Stomach (tissue), 19 donors: ENCODE measurements at places on chromosomes 12 and 14. TPM values are rescaled to one million over a fixed set of nuclear protein-coding genes. Genes with fewer than 3 reads are reported as not detected.

DNA sequence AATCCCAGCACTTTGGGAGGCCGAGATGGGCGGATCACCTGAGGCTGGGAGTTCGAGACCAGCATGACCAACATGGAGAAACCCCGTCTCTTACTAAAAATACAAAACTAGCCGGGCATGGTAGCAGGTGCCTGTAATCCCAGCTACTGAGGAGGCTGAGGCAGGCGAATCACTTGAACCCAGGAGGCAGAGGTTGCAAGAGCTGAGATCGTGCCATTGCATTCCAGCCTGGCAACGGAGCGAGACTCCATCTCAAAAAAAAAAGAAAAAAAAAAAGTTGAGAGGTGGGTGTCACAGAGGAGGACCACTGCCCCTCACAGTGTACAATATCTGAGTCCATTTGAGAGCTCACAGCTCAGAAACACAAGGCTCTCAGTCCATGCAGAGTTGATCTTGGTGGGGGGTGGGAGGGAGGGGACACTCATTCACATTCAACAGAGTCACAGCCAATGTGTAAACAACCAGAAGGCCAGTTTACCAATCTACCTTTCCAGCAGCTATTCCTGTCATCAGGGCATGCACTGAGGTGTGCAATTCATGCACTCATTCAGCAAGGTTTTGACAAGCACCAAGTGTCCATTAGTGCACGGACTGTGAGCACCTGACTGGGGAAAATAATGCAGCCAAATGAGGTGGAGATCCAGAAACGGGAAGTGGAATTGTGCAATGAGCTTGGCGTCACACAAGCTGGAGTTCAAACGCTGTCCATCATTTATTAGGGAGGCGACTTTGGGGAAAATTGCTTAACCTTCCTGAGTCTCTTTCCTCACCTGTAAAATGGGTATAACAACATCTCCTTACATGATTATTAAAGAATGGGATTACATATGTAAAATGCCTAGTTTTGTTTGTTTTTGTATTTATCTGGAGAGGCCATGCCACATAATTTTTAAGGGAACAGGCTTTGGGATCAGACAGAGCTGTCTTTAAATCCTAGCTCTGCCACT lies 4.4 kb upstream of the EIF5 start:
- H3K27me3 ChIP-seq = no peaks in the 10 kb centered on the region
- H3K36me3 ChIP-seq = no peaks in the 10 kb centered on the region
- DNase-seq = peak; percentile 55
- no peak overlapping the region for H3K27ac ChIP-seq
- H3K4me1 ChIP-seq = peaks cover 26% of the 10 kb centered on the region

DNA sequence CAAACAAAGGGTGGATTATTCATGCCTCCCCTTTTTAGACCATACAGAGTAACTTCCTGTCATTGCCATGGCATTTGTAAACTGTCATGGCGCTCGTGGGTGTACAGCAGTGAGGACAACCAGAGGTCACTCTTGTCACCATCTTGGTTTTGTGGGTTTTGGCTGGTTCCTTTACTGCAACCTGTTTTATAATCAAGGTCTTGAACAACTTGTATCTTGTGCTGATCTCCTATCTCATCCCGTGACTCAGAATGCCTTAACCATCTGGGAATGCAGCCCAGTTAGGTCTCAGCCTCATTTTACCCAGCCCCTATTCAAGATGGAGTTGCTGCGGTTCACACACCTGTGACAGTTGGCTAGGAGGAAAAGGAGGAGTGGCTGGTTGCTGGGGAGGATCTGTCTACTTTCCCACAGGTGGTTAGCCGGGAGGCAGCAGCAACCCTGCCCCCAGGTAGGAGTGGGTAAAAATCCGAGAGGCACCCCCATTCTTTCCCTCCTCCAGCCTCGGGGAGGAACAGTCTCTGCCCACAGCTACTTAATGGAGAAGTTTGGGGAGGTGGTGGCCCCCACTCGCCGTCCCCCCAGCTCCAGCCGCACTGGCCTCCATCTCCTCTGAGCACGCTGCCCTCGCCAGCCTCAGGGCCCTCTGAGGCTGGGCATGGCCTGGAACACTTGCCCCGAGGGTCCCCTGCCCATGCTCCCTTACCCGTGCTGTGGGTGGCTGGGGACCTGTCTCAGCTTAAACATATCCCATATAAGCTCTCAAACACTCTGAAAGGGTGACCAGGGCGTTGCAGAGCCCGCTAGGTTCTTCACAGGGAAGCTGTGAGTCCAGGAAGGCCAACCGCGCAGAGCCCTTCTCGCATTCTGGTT lies 41.7 kb downstream of the SMIM41 start:
- peaks cover 20% of the 10 kb centered on the region for H3K4me1 ChIP-seq
- H3K27ac ChIP-seq = no peak overlapping the region

- H3K36me3 ChIP-seq = peaks cover 36% of the 10 kb centered on the region
- no peak for DNase-seq
- H3K4me1 ChIP-seq = no peaks in the 10 kb centered on the region
- H3K27me3 ChIP-seq = no peaks in the 10 kb centered on the region
- no peak overlapping the region for H3K27ac ChIP-seq
Measured at GRCh38 chr14:51950007-51950406, 39.3 kb upstream of the RTRAF start.

GRCh38 chr12:2057041-2057794 lies 4.4 kb downstream of the CACNA1C start:
- no peaks in the 10 kb centered on the region for H3K36me3 ChIP-seq
- peak overlapping the region; percentile 14 for H3K27ac ChIP-seq
- peaks cover 61% of the 10 kb centered on the region for H3K27me3 ChIP-seq
- DNase-seq = peak; percentile 83
- no peaks in the 10 kb centered on the region for H3K4me1 ChIP-seq
- H3K4me3 ChIP-seq = no peak overlapping the region

GRCh38 chr12:40668099-40668529 lies 24.1 kb upstream of the CNTN1 start:
- no peaks in the 10 kb centered on the region for H3K36me3 ChIP-seq
- no peak overlapping the region for H3K4me3 ChIP-seq
- peak; percentile 51 for DNase-seq
- H3K4me1 ChIP-seq = no peaks in the 10 kb centered on the region
- no peak overlapping the region for H3K27ac ChIP-seq

- no peaks in the 10 kb centered on the region for H3K27me3 ChIP-seq
- no peak overlapping the region for H3K27ac ChIP-seq
- no peak for DNase-seq
Measured at GRCh38 chr12:124525455-124525854, 42.0 kb downstream of the NCOR2 start.

DNA sequence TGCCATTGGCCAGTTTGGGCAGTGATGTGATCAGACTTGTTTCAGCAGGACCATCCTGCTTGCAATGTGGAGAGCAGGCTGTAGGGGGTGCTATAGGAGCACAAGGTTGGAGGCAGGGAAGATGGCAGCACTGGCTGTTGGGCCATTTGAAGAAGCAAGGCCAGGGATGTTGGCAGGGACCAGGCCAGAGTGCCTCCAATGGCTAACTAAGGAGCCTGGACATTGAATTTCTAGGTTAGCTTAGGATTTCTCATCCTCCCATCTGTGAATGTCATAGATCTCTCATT lies 23.5 kb downstream of the FGF23 start:
- no peak overlapping the region for H3K4me3 ChIP-seq
- no peak overlapping the region for H3K27ac ChIP-seq
- no peaks in the 10 kb centered on the region for H3K27me3 ChIP-seq
- H3K36me3 ChIP-seq = peaks cover 28% of the 10 kb centered on the region

DNA sequence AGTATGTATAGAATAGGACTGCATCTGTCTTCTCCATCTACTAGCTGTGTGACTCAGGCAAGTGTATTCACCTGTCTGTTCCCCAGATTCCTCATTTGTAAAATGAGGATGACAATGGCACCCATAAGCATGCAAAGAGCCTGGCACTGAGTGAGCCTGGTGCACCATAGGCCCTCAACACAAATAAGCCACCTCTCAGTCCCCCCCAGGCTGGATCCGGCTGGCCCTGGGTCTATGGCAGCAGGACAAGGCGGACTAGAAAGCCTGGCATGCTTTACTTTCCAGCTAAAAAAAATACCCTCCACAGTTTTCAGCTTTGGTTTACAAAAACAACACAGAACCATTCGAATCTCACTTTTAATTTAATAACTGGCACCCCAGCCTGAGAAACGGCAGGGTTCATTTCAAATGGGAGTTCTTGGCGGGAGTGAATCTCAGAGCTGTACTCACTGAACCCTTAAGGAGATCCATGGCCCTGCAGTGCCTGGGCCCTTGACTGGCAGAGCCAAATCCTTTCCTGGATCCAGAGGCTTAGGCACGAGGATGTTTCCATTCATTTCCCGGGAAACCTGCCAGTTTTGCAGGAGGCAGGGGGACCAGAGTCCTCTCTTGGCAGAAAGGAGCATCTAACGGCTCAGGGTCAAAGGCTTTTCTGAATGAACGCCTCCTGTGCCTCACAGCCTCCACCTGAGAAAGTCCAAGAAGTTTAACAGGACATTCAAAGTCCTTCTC lies 17.7 kb downstream of the SYNE3 start:
- H3K36me3 ChIP-seq = no peaks in the 10 kb centered on the region
- DNase-seq = peak; percentile 43
- H3K4me3 ChIP-seq = no peak overlapping the region
- H3K27me3 ChIP-seq = no peaks in the 10 kb centered on the region
- peaks cover 24% of the 10 kb centered on the region for H3K4me1 ChIP-seq

- no peak for DNase-seq
- no peaks in the 10 kb centered on the region for H3K36me3 ChIP-seq
- no peaks in the 10 kb centered on the region for H3K4me1 ChIP-seq
- H3K27me3 ChIP-seq = no peaks in the 10 kb centered on the region
- no peak overlapping the region for H3K27ac ChIP-seq
Measured at GRCh38 chr14:89779707-89780106, 174.8 kb downstream of the EFCAB11 start.

DNA sequence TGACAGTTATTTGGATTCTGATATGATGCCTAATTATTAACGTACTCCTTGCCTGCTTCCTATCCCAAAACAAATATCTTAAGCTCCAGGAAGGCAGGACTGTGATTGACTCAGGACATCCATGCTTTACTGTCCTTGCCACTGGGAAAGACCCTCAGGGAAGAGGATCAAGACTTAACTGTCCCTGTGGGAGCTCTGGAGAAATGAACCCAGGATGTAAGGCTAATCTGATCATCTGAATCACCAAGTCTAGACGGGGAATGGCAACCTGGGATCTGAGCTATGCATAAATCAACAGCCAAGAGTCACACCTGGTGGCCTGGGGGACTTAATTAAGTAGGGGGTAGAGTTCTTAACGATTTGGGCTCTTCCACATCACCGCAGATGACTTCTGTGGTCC lies 153.2 kb upstream of the BCL2L14 start:
- H3K4me1 ChIP-seq = no peaks in the 10 kb centered on the region
- H3K27me3 ChIP-seq = no peaks in the 10 kb centered on the region
- DNase-seq = no peak
- no peak overlapping the region for H3K27ac ChIP-seq
- no peak overlapping the region for H3K4me3 ChIP-seq
- H3K36me3 ChIP-seq = no peaks in the 10 kb centered on the region

DNA sequence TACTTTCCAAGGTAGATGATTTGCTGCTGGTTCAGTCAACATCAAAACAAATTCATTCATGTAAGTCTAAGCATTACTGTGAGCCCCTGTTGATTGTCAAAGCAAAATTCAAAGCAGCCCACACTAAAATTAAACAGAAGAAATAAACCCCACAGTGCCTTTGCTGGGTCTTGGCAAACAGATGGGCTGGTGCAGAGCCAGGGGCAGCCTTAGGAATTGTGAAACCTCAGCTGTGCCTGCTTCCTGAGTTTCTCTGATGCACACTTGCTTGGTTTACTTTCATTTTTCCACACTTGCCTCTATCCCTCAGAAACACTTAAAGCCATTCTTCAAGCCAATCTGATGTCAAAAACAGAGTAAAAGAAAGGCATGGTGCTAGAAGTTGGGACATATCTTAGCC lies 6.6 kb upstream of the PLEKHG7 start:
- H3K4me3 ChIP-seq = no peak overlapping the region
- no peaks in the 10 kb centered on the region for H3K4me1 ChIP-seq
- H3K36me3 ChIP-seq = no peaks in the 10 kb centered on the region
- no peaks in the 10 kb centered on the region for H3K27me3 ChIP-seq

DNA sequence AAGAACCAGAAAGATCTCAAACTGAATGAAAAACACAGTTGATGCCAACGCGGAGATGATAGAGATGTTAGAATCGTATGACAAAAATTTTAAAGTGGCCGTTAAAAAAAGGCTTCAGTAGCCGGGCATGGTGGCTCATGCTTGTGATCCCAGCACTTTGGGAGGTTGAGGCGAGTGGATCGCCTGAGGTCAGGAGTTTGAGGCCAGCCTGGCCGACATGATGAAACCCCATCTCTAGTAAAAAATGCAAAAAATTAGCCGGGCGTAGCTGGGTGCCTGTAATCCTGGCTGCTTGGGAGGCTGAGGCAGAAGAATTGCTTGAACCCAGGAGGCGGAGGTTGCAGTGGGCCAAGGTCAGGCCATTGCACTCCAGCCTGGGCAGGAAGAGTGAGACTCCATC lies 5.4 kb upstream of the ACVRL1 start:
- DNase-seq = no peak
- no peak overlapping the region for H3K27ac ChIP-seq
- H3K4me1 ChIP-seq = peaks cover 13% of the 10 kb centered on the region
- H3K36me3 ChIP-seq = no peaks in the 10 kb centered on the region

KMT2D gene
- total RNA-seq = 110 TPM

TBX5 gene
- not detected for total RNA-seq

TMX1 gene
- total RNA-seq = 45.5 TPM
